ENCODE measurements at places on chromosomes 3 and 15. TPM values are rescaled to one million over a fixed set of nuclear protein-coding genes. Genes with fewer than 3 reads are reported as not detected.

Gene GPR149
- not detected for polyA plus RNA-seq

Gene PHLDB2
- 8.0 TPM for polyA plus RNA-seq

Gene SLC15A2
- polyA plus RNA-seq: 0.07 TPM

Gene SMCO1
- not detected for polyA plus RNA-seq

Gene TEX55
- polyA plus RNA-seq: not detected

Gene GP9
- not detected for polyA plus RNA-seq

Gene KBTBD8
- polyA plus RNA-seq: 1.8 TPM

Gene C3orf85
- not detected for polyA plus RNA-seq

- no peaks in the 10 kb centered on the region for H3K4me1 ChIP-seq
- no peak for DNase-seq
- H3K36me3 ChIP-seq: no peaks in the 10 kb centered on the region
- H3K4me3 ChIP-seq: no peak overlapping the region
- no peak overlapping the region for H3K27ac ChIP-seq
- no peaks in the 10 kb centered on the region for H3K27me3 ChIP-seq
These were observed 267.6 kb upstream of the DPH6 start for GRCh38 chr15:35813573-35813972.

GRCh38 chr15:77808581-77809177, 176.0 kb upstream of the LINGO1 start:
- no peak overlapping the region for H3K4me3 ChIP-seq
- DNase-seq: no peak
- no peaks in the 10 kb centered on the region for H3K36me3 ChIP-seq
- no peaks in the 10 kb centered on the region for H3K4me1 ChIP-seq

GRCh38 chr3:98109807-98110549, 20.5 kb upstream of the OR5H1 start:
- no peaks in the 10 kb centered on the region for H3K36me3 ChIP-seq
- H3K27me3 ChIP-seq: no peaks in the 10 kb centered on the region
- no peak overlapping the region for H3K4me3 ChIP-seq
- no peak for DNase-seq
- H3K4me1 ChIP-seq: no peaks in the 10 kb centered on the region

DNA sequence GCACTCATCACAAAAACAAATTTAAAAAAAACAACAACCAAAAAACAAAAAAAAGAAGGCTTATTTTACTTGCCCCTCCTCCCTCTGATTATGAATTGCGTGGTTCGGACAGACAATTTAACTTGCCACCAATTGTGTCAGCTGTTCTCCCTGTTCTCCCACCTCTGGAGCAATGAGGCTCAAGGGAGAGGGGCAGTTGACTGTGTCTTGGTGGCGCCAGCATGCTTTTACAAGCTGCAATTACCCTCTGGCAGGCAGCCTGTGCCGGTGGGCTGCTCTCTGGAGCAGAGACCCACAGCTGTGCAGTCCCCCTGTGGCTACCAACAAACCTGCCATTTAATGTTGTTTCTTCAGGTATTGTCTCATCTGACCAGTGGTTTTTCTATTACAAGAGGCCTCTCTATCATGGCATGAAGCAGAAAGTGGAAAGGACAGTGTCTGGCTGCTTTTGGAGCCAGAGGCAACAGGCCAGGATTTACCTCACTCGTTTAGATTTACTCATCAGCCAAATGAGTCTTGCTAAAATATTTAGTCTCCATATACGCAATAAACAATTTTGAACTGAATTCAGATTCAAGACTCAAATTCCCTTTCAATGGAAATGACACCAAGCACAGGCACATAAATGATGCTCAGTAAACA, 192.0 kb upstream of the TPRG1 start:
- H3K36me3 ChIP-seq: no peaks in the 10 kb centered on the region
- no peak overlapping the region for H3K27ac ChIP-seq
- no peak overlapping the region for H3K4me3 ChIP-seq
- peaks cover 11% of the 10 kb centered on the region for H3K27me3 ChIP-seq
- peaks cover 13% of the 10 kb centered on the region for H3K4me1 ChIP-seq

DNA sequence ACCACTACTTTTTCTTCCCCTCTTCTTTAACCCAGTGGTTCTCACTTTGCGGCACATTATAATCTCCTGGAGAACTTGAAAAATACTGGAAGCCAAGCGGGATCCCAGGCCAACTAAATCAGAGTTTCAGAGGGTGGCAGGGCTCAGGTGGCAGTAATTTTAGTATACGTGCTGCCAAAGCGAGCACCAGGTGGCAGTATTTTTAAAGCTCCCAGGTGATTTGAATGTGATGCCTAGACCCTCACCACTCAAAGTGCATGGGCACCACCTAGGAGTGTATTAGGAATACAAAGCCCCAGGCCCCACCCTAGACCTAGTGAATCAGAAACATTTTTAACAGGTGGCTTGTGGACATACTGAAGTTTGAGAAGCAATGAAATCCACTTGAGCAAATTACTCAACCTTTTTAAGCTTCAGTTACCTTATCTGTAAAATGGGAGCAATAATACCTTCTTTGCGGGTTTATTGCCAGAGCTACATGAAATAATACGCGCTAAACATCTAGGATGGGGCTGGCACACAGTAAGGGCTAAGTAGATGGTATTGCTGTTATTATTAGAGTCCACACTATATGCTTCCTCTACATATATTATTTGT, 8.3 kb downstream of the B3GALNT1 start:
- peak; percentile 4 for DNase-seq
- H3K4me1 ChIP-seq: no peaks in the 10 kb centered on the region
- no peak overlapping the region for H3K4me3 ChIP-seq
- 0 out of 2 replicates have a peak, but pooled peaks cover 2% of the 10 kb centered on the region for H3K36me3 ChIP-seq

GRCh38 chr3:20890111-20890519, 704.1 kb upstream of the SGO1 start:
- no peak overlapping the region for H3K4me3 ChIP-seq
- H3K36me3 ChIP-seq: no peaks in the 10 kb centered on the region
- no peak overlapping the region for H3K27ac ChIP-seq
- DNase-seq: no peak
- no peaks in the 10 kb centered on the region for H3K4me1 ChIP-seq

DNA sequence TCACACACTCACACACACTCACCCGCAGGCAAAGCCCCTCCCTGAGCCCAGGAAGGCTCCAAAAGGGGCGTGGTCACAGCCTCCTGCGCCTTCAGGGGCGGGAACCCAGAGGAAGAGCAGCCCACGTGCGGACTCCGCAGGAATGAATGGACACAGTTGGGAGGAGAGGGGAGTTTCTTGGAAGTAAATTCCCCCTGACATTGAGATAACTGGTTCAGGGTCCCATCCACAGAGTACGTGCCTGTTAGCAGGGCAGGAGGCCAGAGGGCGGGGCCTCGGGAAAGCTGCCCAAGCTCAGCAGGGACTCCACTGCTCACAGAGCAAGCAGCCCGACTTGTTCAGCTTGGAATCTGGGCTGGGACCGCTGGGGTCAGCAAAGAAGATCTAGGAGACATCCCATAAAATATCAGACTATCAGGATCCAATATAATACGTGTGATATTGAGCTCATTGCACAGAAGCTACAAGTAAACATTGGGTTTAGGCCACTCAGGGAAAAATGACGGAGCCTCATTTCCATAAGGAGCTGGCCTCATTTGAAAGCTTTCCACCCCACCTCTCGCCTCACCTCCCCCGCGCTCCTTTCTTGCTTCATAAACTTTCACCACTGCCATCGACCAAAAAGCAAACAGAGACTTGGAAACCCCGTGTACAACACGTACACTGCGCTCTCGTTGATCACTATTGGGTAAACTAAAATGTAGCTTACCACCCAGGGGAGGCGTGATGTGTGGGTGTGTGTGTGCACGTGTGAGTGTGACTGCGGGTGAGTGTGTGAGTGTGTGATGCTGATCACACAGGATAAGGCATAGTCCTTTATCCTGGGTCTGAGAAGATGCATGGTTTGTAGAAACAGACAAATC, 36.0 kb downstream of the TM2D3 start:
- no peaks in the 10 kb centered on the region for H3K27me3 ChIP-seq
- H3K36me3 ChIP-seq: no peaks in the 10 kb centered on the region
- H3K27ac ChIP-seq: no peak overlapping the region
- DNase-seq: peak; percentile 67

- no peak overlapping the region for H3K27ac ChIP-seq
- DNase-seq: no peak
- H3K27me3 ChIP-seq: no peaks in the 10 kb centered on the region
- H3K4me1 ChIP-seq: no peaks in the 10 kb centered on the region
- H3K4me3 ChIP-seq: no peak overlapping the region
These were observed 833 bp upstream of the SLC22A13 start for GRCh38 chr3:38264779-38265178.

- peaks cover 8% of the 10 kb centered on the region for H3K36me3 ChIP-seq
- no peak overlapping the region for H3K27ac ChIP-seq
- H3K4me3 ChIP-seq: no peak overlapping the region
These were observed 148.3 kb downstream of the FEZF2 start for GRCh38 chr3:62225051-62225450.

- peaks cover 1% of the 10 kb centered on the region for H3K4me1 ChIP-seq
- DNase-seq: no peak
- no peaks in the 10 kb centered on the region for H3K27me3 ChIP-seq
- H3K4me3 ChIP-seq: no peak overlapping the region
These were observed 132.2 kb downstream of the TGFBR2 start for GRCh38 chr3:30738605-30739004.

DNA sequence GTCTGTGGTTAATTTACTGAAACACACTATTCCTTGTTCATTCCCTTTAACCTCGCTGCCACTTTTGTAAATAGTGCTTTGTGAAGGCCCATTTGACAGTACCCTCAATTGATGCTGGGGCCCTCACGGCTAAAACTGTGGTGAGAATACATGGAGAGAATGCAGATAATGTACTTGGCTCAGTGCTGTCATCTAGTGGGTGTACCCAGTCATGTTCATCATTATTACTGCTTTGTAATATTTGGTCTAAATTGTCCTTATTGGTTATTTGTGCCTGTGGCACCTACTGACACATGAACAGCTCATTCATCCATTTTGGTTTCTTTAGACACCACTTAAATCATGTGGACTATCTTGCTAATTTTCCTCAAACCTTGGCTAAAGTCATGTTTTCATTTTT, 543.6 kb downstream of the EDEM1 start:
- no peak for DNase-seq
- no peak overlapping the region for H3K4me3 ChIP-seq
- H3K27ac ChIP-seq: no peak overlapping the region

DNA sequence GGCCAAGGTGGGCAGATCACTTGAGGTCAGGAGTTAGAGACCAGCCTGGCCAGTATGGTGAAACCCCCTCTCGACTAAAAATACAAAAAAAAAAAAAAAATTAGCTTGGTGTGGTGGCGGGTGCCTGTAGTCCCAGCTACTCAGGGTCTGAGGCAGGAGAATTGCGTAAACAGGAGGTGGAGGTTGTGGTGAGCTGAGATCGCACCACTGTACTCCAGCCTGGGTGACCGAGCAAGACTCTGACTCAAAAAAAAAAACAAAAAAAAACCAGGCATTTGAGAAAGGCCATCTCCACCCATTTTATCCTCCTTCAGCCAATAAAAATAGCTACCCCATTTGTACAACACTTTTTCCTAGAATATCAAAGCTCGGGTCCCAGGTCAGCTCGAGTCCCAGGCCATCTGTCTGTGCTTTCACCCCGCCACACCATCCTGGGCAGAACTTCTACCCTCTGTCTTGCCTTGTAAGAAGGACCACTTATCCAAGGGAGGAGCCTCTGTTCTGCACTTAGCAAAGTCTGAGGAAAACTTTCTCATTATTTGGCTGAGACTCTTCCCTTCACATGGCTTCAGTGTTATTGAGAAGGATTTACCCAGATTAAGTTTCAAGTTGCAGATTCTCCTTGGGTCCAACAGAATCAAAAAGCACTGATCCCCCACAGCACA, 99.1 kb downstream of the MESD start:
- H3K27ac ChIP-seq: no peak overlapping the region
- peaks cover 86% of the 10 kb centered on the region for H3K36me3 ChIP-seq
- no peaks in the 10 kb centered on the region for H3K27me3 ChIP-seq
- H3K4me1 ChIP-seq: peaks cover 5% of the 10 kb centered on the region
- no peak overlapping the region for H3K4me3 ChIP-seq

- H3K4me3 ChIP-seq: no peak overlapping the region
- peaks cover 7% of the 10 kb centered on the region for H3K4me1 ChIP-seq
- no peak overlapping the region for H3K27ac ChIP-seq
- DNase-seq: peak; percentile 75
- no peaks in the 10 kb centered on the region for H3K27me3 ChIP-seq
These were observed 31.6 kb upstream of the ABHD10 start for GRCh38 chr3:111947231-111947630.

- H3K27ac ChIP-seq: no peak overlapping the region
- H3K36me3 ChIP-seq: no peaks in the 10 kb centered on the region
- no peaks in the 10 kb centered on the region for H3K27me3 ChIP-seq
- H3K4me3 ChIP-seq: no peak overlapping the region
These were observed 188.5 kb upstream of the KBTBD8 start for GRCh38 chr3:66809595-66809958.

GRCh38 chr15:83449937-83450506, 2.9 kb downstream of the SH3GL3 start:
- H3K27ac ChIP-seq: no peak overlapping the region
- no peak for DNase-seq
- no peak overlapping the region for H3K4me3 ChIP-seq
- no peaks in the 10 kb centered on the region for H3K36me3 ChIP-seq

- H3K27ac ChIP-seq: no peak overlapping the region
- DNase-seq: peak; percentile 45
- H3K36me3 ChIP-seq: no peaks in the 10 kb centered on the region
- no peak overlapping the region for H3K4me3 ChIP-seq
- H3K4me1 ChIP-seq: no peaks in the 10 kb centered on the region
- H3K27me3 ChIP-seq: peaks cover 10% of the 10 kb centered on the region
These were observed 44.8 kb upstream of the RPS17 start for GRCh38 chr15:82585072-82585471.

GRCh38 chr15:65156692-65157091, 23.1 kb upstream of the PDCD7 start:
- H3K27me3 ChIP-seq: no peaks in the 10 kb centered on the region
- H3K4me1 ChIP-seq: no peaks in the 10 kb centered on the region
- peaks cover 29% of the 10 kb centered on the region for H3K36me3 ChIP-seq
- H3K4me3 ChIP-seq: no peak overlapping the region
- DNase-seq: no peak
- H3K27ac ChIP-seq: no peak overlapping the region

DNA sequence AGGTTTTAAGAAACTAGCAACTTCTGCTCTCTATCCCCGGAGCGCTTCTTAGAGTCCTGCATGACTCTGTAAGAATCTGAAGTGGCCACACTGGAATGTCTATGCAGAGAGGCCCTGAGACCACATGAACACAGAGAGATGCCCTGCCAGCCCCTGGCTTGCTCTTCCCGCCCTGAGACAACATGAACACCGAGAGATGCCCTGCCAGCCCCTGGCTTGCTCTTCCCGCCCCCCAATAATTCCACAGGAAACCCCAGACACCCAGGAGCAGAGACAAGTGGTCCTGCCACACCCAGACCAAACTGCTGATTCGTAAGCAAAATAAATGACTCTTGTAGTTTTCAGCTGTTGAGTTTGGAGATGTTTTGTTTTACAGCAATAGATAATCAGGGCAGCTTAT, 166.1 kb downstream of the OSBPL10 start:
- no peak for DNase-seq
- H3K4me3 ChIP-seq: no peak overlapping the region
- no peaks in the 10 kb centered on the region for H3K4me1 ChIP-seq

DNA sequence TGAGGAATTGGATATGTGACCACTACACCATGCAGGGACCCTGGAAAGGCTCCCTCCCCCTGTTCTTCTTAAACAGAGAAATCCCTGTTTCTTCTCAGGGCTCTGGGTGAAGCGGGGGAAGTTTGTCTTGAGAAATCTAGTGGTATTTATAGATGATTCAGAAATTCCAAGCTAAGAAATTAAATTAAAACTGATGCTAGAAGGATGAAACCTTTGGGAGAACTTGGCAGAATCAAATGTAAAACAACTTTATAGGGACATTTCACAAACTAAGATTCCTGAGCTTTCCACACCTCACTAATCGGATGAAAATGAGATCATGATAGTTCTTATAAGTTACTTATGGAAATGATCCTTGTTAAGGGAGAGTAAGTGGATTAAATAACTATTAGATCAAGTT, 54.2 kb downstream of the FBXL2 start:
- no peaks in the 10 kb centered on the region for H3K36me3 ChIP-seq
- DNase-seq: peak; percentile 46
- no peak overlapping the region for H3K27ac ChIP-seq
- H3K4me1 ChIP-seq: peaks cover 2% of the 10 kb centered on the region
- no peaks in the 10 kb centered on the region for H3K27me3 ChIP-seq
- H3K4me3 ChIP-seq: no peak overlapping the region
